ENCODE measurements at places on chromosomes 3 and 15. TPM values are rescaled to one million over a fixed set of nuclear protein-coding genes. Genes with fewer than 3 reads are reported as not detected.
A peak's percentile ranks its signal among the peaks of the same experiment; 100 is the strongest.

GRCh38 chr15:55902981-55903380 lies 90.4 kb downstream of the NEDD4 start:
- DNase-seq = no peak

GRCh38 chr3:157631478-157631877 lies 128.3 kb upstream of the VEPH1 start:
- no peak for DNase-seq

- DNase-seq = no peak
Measured at GRCh38 chr3:140467104-140467577, 210.7 kb upstream of the TRIM42 start.

DNA sequence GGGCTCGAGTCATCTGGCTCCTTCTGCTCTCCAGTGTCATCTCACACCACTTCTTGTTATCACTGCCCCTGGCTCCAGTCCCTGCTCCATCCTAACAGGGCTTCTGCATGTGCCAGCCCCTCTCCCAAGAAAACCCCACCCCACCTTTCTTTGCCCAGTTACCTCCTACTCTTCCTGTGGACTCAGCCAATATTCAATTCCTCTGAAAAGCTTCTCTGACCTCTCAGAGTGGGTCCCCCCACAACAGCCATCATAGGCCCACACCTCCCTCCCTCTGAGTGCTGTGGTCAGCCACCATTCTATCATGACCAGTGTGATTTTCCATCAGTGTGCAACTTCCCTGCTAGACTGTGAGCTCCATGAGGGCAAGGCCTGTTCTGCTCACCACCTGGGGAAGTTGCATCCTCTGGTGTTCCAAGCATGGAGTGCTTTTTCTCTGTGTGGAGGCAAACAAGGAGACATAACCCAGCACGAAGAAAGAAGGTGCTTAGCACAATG lies 71.6 kb downstream of the ADCY5 start:
- DNase-seq = no peak

DNA sequence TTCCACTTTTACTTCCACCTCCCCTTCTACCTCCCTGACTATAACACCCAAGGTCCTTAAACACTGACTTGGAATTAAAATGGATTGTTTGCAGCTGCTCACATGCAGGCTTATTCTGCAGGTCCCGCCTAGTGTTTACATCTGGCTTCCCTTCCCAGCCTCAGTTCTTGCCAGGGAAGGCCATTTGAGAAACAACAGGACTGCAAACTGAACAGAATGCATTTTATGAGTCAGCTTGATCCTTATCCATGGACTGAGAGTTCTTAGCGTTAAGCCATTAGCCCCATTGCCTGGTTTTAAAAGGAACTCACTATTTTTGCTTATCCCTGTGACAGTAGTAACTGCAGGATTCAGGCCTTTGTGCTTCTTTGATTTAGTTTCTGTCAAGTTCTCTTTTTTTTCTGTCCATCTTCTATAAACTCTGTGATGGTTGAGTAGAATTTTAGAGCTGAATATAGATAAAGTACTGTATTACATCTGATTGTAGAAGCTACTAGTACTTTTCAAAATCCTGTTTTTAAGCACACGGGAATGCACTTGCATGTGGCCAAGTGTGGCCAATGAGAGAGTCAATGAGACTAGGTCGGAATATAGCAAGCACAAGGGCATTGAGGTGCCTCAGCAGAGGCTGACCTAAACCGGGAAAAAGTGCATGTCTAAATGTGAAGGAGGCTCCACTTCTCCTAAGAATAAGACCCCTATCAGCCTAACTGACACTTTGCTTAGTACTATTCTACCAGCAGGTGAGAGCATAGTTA lies 106.4 kb downstream of the TUSC7 start:
- DNase-seq = no peak

- DNase-seq = no peak
Measured at GRCh38 chr3:44909063-44909462, 34.7 kb downstream of the TGM4 start.

- no peak for DNase-seq
Measured at GRCh38 chr3:129829640-129830039, 63.9 kb downstream of the TMCC1 start.

DNA sequence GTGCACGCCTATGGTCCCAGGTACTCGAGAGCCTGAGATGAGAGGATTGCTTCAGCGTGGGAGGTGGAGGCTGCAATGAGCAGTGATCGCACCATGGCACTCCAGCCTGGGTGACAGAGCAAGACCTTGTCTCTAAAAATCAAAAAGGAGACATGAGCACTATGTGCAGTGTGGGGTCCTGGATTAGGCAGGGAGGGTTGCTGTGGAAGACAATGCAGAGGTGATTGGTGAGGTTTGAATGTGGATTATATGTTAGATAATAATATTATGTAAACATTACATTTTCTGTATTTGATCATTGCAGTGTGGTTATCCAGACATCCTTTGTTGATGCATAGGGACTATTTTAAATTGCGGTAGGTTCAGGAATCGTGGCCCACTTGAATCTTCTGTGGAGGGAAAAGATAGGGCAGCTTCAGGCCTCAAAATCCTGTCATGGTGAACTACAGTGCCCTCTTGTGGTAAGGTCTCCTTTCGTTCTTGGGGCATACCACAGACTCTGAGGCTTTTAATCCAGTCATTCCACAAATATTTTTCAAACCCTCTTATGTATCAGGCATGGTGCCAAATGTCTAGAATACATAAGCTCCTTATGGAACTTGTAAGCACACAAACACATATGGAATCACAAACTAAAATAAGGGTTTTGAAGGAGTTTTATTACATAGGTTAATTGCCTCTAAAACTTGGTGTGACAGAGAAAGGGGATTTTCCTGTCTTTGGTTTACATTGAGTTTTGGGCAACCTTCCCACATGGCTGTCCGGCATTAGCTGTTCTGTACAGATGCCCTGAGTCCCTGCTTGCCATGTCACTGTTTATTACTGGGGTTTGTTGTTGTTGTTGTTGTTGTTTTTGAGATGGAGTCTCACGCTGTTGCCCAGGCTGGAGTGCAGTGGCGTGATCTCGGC lies 37.7 kb downstream of the GPD1L start:
- no peak for DNase-seq

GRCh38 chr15:50487287-50487686 lies 59.2 kb downstream of the USP50 start:
- no peak for DNase-seq

- DNase-seq = no peak
Measured at GRCh38 chr3:61221759-61222362, 29.4 kb downstream of the FHIT start.

DNA sequence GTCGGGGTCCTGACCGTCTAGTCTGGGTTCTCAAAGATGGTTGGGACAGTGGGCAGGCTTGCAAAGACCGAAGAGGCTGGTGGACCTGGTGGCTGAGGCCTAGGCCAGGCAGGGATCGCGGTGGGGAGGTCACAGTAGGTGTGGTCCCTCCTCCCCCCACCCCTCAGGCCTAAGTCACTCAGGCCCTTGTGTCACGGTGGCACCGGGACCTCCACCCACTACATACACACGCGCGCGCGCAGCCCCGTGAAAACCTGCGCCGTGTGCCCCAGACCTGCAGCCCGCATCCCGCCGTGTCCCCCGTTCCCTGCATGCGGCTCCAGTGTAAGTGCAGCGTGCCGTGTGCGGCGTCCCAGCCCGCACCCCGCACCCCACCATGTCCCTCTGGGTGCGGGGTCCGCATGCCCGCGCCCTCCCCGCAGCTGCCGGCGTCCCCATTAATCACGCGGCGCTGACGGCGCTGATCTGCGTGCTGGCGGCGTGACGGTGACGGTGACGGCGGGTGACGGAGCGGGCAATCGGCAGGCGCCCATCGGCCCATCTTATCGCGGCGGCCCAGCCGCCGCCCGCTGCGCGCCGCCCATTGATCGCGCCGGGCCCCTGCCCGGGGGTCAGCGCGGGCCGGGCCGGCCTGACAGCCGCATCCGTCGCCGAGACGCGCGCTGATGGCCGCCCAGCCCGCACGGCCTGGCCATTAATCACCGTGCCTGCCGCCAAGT lies 24.4 kb downstream of the SEC61A1 start:
- DNase-seq = peak; percentile 71

DNA sequence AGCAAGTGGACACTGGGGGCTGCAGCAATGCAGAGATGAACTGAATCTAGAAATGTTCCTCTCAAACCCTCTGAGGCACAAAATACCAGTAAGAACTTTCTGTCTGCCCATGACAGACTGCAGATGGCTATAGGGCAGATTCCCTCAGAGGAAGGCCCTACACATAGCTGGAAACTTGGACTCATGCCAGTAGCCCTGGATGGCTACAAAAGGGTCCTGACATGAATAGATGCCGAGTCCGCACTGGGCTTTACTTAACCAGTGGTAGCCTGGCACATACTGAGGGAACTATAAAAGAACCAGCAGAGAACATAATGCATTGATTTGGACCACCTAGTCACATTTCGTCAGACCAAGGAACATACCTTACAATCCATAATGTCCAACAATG lies 66.7 kb downstream of the C3orf80 start:
- no peak for DNase-seq

GRCh38 chr3:28678086-28678485 lies 329.5 kb upstream of the AZI2 start:
- DNase-seq = no peak

DNA sequence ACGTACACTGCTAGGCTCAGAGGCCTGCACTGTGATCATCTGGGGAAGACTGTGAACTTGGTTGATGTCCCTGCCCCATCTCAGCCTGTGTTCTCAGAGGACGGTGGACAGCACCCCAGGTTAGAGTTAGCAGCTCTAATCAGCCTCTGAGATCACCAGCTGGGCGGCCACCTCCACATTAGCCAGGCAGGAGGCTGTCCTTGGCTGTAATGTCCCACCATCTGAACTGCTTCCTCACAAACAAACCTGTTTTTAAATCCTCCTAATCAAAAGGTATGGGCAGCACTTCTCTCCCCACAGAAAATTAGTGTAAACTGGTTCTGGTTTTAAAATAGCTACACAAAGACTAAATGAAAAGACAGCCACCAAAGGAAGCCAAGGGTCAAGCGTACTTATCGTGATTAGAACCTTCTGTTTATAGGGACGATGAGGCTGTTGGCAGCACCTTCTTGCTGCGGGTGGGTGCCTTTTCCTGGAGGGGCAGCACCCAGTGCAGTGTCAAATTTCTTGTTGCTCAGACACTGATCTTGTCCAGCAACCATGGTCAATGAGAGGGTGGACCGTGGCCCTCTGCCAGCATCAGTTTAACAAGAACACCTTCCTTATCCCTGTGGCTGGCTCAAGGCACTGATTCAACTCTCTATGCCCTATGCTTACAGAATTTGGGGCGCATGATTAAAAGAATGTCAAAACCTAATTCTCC lies 24.6 kb downstream of the ACSBG1 start:
- peak; percentile 66 for DNase-seq

DNA sequence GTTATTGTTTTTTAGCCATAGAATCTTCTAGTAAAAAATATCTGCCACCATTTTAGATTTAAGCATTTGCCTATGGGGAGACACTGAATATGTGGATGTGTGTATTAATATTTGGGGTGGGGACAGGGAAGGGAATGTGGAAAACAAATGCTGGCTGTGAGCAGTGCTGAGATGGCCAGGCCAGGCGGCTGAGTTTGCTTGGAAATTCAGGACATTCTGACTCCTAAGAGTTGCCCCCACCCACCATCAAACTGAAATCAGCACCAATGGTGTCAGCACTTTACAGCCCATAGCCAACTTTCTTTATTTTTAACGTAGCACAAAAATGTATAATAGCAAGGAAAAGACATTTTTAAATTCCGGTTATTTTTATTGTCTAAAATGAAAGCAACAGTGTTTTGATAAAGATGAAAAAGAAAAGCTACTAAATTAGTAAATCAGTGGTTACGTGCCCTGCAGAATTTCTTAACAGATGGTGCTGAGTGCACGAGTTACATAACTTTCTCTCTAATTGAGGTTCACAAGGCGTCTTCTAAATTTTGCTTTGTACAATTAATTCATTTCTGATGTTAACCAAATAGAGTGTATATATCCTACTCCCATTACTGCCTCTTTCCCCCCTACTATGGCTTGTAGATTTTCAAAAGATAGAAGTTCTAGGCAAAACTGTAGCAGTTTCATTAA lies 34.0 kb downstream of the B3GALNT1 start:
- no peak for DNase-seq

- DNase-seq = no peak
Measured at GRCh38 chr3:133712017-133712416, 34.2 kb upstream of the TF start.

DNA sequence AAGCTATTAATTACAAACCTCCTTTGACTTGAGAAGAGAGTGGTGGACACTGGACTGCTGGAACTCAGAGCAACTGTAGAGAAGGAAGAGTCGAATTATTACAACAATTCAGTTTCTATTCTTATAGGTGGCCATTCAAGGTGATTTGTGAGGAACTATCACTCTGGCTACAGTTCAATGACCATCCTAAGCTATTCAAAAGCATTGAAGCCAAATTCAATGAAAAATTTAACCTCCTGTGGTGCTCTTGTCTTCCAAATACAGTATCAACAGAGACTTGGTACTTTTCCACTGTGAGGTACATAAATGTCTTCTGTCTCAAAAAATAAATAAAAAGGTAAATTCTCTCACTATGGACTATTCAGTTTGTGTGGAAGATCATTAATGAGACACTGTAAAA lies 513.3 kb upstream of the SEMA6D start:
- DNase-seq = no peak

- DNase-seq = no peak
Measured at GRCh38 chr3:184016169-184016570, 1.5 kb downstream of the ABCC5 start.

- no peak for DNase-seq
Measured at GRCh38 chr3:138547342-138547975, 46.6 kb downstream of the CEP70 start.

- DNase-seq = peak; percentile 42
Measured at GRCh38 chr3:192570821-192571791, 156.2 kb downstream of the FGF12 start.

DNA sequence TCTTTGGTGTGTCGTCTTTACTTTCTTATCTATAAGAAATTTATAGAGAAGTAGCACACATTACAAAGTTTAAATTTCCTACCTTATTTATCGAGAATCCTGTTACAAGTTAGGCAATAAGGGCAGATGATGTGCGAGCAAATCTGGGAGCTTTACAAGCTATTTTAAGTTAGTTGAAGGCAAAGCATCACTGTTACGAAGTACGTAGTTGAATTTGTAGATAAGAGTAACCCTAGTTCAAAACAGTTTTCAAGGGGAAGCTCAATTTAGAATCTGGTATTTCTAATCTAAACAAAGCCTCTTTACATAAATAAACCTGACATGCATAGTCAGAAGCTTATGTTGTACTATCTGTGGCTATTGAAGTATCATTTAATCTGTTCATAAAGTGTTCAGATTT lies 8.4 kb downstream of the KBTBD8 start:
- DNase-seq = no peak

- no peak for DNase-seq
Measured at GRCh38 chr3:66390013-66390412, 110.8 kb downstream of the LRIG1 start.

- no peak for DNase-seq
Measured at GRCh38 chr15:92421976-92422375, 28.3 kb downstream of the ST8SIA2 start.

Gene ADGRG7
- total RNA-seq = not detected

Gene CTXN2
- total RNA-seq = not detected

Gene PLA2G4F
- total RNA-seq = 99.0 TPM
